Activated T-helper 17 cell treated with anti-CD3 and anti-CD28 coated beads, Interleukin-2, amount 50 U/mL, for 72 hours (primary cell): ENCODE measurements at places on chromosomes 3 and 15.

DNA sequence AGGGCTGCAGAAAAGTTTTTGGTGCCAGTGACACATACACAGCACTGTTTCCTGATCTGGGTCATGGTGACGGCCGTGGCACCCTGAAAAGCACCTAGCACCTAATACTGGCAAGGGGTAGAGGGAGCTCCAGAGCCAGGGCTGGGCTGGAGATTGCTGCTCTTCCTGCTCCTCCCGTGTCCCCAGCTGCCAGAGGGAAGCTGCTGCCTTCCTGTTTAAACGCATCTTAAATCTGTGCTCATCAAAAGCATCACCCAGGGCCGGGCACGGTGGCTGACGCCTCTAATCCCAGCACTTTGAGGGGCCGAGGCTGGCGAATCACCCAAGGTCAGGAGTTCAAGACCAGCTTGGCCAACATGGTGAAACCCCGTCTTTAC is 156.7 kb upstream of the MEF2A start:
- ATAC-seq = peak; percentile 38

GRCh38 chr3:36918050-36918449 is 26.8 kb downstream of the TRANK1 start:
- ATAC-seq = peak; percentile 88

DNA sequence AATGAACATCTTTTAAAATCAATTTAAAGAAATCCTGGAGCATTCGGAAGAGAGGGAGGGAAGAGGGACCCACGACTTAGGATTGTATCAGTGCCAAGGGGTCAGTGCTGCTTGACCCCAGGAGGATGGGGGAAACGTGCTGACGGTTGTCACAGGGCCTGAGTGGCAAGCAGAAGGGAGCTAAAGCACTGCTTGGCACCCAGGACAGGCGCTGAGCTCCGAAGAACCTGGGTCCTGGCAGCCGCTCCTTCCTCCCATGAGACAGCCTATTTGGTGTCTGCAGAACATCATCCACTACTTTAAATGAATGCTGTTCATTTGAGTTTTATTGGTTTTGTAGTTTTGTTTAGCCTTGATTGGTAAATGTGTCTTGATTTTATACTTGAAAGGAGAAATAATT is 54.5 kb downstream of the RGMA start:
- no peak for ATAC-seq

DNA sequence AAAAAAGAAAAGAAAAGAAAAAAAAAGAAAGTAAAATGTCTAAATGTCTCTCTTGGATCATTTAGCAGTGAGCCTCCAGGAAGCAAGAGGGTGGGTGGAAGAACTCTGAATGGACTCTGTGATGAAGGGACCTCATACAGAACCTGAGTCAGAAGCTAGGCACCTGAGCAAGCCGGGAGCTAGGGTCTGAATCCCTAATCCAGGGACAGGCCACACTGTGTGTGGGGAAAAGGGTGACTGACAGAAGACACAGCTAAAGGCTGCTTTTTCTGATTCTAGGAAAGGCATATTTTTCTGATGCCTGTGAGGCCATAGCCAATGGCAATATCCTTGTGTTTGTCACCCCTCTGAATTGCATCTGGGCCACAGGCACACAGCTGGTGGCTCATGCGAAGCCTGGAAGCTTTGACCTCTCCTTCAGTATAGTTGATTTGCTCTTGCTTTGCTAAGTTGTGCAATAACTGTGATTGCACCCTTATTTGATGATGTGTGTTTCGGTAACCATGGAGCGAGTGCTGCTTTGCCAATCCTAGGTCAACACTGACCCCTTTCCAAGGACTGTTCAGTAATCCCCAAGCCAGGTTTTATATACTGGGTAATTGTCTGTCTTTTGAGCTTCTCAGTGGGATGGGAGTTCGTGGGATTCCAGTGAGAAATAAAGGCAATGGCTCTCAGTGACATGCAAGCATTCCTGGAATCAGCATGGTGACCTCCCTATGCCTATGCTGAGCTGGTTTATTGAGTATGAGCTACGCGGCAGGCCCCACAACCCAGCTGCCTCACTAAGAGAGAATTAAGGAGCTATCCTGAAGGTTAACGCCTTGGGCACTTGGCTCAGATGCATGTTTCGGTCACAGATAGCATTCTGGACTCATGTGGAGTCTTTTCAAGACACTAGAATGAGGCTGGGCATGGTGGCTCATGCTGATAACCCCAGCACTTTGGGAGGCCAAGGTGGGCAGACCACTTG is 49.0 kb upstream of the OSBPL11 start:
- ATAC-seq = no peak

DNA sequence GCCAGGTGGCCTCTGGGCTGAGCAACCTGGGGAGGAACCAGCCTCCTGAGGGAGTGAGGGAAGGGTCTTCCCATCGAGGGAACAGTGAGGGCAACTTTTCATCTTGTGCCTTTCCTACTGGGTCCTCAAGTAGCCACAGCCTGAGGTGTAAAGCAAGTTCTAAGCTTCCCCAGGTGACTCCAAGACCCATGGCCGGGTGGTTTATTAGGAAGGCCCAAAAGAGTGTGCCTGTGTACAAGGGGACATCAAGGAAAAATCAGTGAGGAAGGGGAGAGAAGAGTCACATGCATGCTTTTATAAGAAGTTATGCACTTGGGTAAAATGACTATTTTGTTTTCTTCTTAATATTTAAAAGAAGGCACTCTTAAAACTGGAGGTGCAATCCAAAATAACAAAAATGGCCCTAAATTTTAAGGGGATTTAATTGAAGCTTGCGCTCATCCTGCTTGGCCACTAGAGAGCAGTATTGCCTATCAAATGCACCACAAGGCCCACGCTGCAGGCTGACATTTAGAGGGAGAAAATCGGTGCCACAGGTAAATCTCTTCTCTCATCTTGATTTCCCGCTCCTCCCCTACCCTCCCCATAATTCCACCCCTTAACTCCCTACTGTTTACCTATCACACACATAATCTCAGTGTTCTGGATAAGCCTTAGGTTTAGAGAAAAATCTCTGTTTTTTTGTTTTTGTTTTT is 6.7 kb downstream of the NANOGP8 start:
- no peak for ATAC-seq

DNA sequence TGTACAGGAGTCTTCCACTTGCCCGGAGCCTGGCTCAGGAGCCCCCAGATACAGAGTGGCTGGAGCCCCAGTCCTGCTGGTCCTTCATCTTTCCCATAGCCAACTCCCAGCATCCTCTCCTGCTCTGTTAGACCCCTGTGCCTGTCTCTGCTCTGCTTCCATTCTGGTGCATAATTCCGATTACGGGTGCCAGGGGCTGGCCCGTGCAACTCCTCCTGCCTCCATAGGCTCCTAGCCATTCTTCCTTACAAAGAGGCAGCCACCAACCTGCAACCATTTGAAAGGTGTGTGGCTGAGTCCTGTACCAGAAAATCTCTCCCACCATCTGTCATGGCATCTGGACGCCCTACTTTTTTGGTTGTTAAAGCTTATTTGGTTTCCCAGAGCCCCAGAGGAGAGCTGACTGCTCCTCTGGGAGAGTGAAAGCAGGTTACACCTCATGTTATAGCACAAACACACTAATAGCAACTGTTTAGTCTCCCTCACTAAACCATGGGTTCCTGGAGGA is 5.2 kb upstream of the RAD18 start:
- no peak for ATAC-seq

DNA sequence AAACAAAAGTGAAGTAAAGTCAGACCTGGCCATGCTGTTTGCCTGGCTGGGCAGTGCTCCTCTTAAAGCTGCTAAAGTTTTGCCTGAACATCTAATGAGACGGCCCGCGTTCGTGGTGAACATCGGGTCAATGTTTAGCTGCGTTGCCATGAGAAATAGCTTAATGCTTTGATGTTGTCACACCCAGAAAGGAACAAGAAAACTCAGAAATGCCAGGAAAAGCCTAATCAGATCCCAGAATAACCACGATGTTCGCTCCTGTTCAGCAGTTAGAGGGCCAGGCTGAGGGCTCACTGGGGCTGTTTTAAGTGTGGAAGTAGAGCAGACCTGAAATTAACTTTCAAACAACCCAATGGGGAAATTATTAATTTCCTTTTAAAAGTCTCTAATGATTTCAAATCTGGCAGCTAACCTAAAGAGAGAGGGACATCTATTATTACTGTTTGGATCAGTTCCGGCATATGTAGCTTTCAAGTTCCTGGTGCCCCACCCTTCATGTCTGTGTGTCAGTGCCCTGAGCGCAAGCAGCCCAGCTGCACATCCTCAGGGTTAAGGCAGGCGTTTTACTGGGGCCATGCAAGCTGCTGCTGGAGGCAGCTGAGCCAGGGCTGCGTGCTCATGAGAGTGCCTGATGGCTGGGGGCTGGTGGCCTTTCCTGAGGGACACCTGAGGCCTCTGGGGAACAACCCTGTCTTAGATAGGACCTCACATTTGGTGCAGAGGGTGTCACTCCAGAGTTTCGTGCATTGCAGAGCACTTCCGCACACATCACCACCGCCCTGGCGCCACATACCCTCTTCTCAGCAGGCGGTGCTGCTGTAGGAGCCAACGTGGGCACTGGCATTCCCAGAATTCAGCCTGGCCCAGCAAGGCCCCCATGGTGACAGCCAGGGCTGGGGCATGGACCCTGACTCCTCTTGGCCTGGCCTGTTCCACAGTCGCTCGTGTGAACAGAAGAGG is 76.6 kb downstream of the LRRK1 start:
- ATAC-seq = no peak

DNA sequence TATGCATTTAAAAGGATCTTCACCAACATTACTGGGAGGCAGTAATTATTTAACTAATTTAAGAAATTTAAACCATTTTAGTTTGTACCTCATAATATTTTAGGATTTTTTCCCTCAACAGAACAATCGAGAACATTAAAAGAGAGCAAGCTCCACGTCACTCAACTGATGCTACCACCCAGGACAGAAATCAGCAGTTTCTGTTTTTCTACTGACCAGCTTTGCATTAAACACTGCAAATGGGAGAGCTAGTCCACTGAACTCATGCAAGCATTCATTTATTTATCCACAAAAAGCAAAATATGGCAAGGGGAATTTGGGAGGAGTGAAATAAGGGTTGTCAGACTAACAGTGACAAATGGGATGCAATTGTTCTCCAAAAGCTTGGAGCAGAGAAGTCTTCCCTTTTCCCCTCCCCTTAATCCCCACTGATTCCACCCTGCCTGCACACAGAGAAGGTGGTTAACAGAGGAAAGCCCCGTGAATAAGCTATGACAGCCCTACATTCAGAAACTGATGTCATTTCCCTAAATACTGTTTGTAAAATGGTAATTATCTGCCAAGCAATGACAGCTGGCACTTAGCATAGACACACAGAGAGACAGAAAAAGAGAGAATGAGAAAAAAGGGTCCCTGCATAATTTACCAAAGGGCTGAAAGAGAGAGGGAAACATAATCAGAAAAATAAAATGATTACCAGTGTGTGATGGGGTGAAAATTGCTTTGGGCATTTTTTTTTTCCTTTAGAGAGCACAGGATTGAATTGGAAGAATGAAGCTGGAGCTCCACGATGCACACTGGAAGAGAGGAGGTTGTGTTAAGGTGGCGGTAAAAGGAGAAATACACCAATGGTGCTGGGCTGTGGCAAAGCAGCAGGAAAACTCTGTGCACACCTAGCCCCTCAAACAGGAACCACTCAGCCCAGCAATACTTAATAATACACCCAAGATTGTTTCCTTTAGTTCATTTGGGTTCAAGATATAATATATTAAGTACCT is 777.4 kb downstream of the TUSC7 start:
- no peak for ATAC-seq

GRCh38 chr15:66290007-66290406 is 3.4 kb upstream of the DIS3L start:
- no peak for ATAC-seq

DNA sequence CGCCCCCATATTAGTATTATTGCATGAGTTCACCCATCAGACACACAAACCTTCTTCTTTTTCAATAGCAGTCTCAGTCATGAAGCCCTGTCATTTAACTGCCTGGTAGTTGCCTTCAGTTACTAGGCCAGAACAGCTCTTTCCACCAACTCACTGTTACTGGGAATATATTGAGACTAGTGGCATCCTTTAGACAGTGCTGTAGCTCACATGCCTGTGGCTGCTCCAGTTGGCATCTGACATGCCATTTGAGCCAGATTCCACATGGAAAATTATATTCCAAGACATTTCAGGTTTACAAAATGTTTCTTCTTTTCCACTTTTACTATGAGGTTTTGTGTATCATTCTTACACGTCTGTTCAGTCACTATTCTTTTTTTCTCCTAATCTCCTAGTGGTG is 146.1 kb downstream of the GHSR start:
- ATAC-seq = no peak
